ENCODE measurements at places on chromosomes 3 and 15. TPM values are rescaled to one million over a fixed set of nuclear protein-coding genes. Genes with fewer than 3 reads are reported as not detected.

GOLGA8J gene
- not detected for total RNA-seq

FANCD2 gene
- 29.4 TPM for total RNA-seq

SLC26A6 gene
- total RNA-seq = 20.4 TPM

UQCRC1 gene
- total RNA-seq = 290 TPM

ACTRT3 gene
- total RNA-seq = 4.9 TPM

ZNF620 gene
- 3.6 TPM for total RNA-seq

RASL12 gene
- total RNA-seq = not detected

P3H2 gene
- total RNA-seq = 16.0 TPM

ANKRD63 gene
- not detected for total RNA-seq

C2CD4A gene
- 1.2 TPM for total RNA-seq

SPINK8 gene
- not detected for total RNA-seq

PLCH1 gene
- 0.33 TPM for total RNA-seq

GOLGA8G gene
- not detected for total RNA-seq

LMCD1 gene
- 25.8 TPM for total RNA-seq

WDR72 gene
- total RNA-seq = not detected

ARL6IP5 gene
- 111 TPM for total RNA-seq

CFAP20DC gene
- total RNA-seq = 1.3 TPM

DUT gene
- total RNA-seq = 39.2 TPM

Data from vein endothelial cell (primary cell).